ENCODE measurements at places on chromosomes 2 and 18. TPM values are rescaled to one million over a fixed set of nuclear protein-coding genes. Genes with fewer than 3 reads are reported as not detected.

TRIM43 gene
- not detected for total RNA-seq

TPO gene
- total RNA-seq = 2.0 TPM

KIAA2012 gene
- not detected for total RNA-seq

SP140 gene
- 0.49 TPM for total RNA-seq

OR6B2 gene
- total RNA-seq = not detected

PLEKHH2 gene
- 36.6 TPM for total RNA-seq

REG3G gene
- total RNA-seq = not detected

ANKRD62 gene
- total RNA-seq = not detected

TNFRSF11A gene
- 3.9 TPM for total RNA-seq

ATP6V1B1 gene
- 24.9 TPM for total RNA-seq

RNF152 gene
- total RNA-seq = 49.1 TPM

MSTN gene
- 7.2 TPM for total RNA-seq

TEKT4 gene
- total RNA-seq = 0.22 TPM

SERPINB10 gene
- 1.3 TPM for total RNA-seq

CFAP65 gene
- not detected for total RNA-seq

FEV gene
- total RNA-seq = not detected

MALL gene
- 10.9 TPM for total RNA-seq

ZNF804A gene
- 21.1 TPM for total RNA-seq

ALPG gene
- not detected for total RNA-seq

RNASEH1 gene
- total RNA-seq = 23.1 TPM

NEB gene
- total RNA-seq = 208 TPM

OSBPL1A gene
- total RNA-seq = 80.8 TPM

IL36B gene
- not detected for total RNA-seq

ZNF396 gene
- total RNA-seq = 5.8 TPM

UGT1A4 gene
- total RNA-seq = not detected

IL36A gene
- total RNA-seq = not detected

RAB31 gene
- 29.4 TPM for total RNA-seq

PLCD4 gene
- total RNA-seq = 29.4 TPM

All from camera-type eye (tissue), 1 donor.